ENCODE measurements at places on chromosomes 1 and 21. TPM values are rescaled to one million over a fixed set of nuclear protein-coding genes. Genes with fewer than 3 reads are reported as not detected.
A peak's percentile ranks its signal among the peaks of the same experiment; 100 is the strongest.

DNA sequence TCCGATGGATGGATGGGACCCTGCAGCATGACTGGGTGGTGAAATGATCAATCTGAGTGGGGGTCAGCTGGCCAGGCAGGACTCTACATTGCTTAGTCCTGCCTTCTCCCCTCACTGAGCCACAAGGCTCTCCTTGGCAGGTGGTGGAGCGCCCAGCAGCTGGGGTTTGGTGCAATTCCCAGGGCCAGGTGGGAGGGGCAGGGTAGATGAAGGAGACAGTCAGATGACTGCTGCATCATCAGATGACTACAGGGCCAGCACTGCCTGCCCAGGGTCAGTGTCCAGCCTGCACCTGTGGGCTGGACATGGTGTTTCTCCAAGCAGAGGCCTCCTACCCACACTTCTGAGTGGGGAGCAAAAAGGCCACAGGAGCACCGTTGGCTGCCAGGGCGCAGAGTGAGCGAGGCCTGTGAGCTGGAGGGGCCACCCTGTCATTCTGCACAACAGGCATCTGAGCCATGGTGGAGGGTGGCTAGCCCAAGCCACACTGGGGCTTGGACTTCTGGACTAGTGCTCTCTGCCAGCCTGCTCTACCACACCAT, 103.9 kb upstream of the EDN2 start:
- DNase-seq: no peak

DNA sequence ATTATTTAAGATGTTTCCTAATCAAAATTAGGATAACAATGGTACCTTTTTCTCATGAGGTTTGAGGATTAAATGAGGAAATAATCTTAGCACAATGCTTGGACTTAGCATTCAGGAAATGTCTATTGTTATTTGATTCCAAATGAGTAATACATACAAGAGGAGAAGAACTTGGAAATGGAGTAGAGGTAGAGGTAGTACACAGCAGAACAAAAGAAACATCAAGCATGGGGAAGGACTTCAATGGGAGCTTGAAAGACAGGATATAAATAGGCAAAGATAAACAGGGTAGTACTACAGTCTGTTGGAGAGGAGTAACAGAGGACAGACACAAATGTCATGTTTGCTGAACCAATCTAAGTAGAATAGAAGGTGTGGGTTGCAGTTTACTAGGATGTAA, 59.5 kb upstream of the RGS2 start:
- no peak for DNase-seq

- no peak for DNase-seq
Observed at GRCh38 chr1:42551180-42551579, 88.1 kb downstream of the CCDC30 start.

- no peak for DNase-seq
Observed at GRCh38 chr1:165047994-165048393, 308.5 kb downstream of the LMX1A start.

DNA sequence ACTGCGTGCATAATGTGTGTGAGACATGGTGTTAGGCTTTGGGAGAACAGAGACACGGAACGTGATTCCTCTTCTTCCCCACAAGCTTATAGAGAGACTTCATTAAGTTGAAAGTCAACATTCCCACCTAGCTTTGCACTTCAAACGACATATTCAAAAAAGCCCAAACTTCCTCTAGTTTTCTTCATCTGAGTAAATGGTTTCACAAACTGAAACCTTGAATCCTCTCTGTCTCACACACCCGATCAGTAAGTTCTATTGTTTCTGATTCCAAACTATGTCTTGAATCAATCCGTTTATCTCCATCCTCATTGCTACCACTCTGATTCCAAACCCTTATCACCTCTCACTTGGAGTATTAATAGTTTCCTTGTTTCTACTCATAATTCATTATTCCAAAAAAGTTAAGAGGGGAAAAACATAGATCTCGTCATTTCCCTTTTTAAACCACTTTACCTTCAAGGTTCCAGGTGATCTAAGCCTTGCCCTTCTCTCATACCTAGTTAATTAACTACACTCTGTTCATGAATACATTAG, 1.6 kb upstream of the METTL18 start:
- DNase-seq: no peak

GRCh38 chr1:70707214-70707613, 296.1 kb downstream of the CTH start:
- no peak for DNase-seq

DNA sequence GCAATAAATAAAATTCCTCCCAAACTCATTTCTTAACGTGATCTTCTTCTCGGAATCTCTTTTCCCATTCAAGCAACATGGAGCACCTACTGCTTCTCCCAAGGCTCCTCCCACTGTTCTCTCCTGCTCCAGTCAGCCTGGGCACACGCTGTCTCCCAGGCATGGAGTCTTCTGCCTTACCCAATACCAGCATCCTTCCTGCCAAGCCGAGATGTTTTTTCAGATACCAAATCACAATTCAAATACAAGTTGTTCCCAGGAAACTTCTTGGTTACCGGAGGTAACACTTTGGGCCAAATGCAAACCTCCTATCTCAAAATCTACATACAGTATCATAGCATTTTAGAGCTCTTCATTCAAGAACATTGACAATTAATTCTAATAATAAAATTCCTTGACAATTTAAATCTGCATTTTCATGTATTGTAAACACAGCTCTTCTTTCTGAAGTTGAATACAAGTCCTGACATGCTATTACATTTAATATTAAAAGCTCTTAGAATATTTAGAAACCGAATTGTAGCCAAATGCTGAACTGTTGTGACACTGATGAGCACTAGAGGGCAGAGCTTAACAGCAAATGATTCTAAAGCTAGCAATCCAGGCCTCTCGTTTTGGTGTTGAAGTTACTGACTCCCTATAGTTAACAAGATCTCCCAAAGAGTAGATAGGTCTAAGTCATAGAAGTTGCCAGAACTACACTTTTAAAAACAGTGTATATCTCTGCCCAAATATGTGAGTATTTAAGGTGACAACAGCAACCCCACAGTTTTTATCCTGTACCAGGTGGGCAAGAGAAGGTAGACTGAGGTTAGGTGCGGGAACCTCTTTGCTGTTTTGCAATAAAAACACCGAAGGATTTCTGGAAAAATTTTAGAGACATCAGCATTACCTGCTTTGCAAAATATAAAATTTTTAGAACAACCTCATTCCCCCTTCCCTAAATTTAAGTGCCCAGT, 52.3 kb downstream of the BCAR3 start:
- DNase-seq: peak; percentile 65

DNA sequence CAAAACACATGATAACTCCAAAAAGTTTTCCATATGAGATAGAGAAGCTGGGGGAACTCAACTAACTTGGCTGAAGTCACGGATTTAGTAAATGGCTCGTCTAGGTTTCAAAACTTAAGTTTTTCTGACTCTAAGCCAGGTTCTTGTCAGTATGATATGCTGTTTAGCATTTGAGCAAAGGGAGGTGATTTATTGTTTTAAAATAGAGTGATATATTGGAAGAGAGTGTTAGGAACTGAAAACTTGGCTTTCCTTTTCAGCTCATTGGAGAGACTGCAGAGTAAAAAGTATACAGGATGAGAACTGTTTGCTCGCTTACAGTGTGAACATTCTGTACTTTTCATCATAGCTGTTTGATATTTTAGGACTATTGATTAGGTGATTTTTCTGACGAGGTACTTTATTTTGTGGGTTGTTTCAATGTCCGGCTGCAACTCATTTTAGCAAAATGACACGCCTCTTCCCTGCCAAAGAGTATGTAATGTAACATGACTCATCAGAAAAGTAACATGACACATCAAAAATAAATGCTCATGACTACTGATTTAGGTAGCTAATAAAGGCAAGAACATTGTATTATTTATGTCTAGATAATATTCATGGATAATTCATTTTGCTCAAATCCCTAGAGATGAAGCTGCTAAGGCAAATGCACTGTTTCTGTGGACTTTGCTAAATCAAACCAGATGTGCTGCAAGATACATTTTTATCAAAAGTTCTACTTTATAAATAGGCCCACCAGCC, 355.1 kb downstream of the GPATCH2 start:
- DNase-seq: no peak

DNA sequence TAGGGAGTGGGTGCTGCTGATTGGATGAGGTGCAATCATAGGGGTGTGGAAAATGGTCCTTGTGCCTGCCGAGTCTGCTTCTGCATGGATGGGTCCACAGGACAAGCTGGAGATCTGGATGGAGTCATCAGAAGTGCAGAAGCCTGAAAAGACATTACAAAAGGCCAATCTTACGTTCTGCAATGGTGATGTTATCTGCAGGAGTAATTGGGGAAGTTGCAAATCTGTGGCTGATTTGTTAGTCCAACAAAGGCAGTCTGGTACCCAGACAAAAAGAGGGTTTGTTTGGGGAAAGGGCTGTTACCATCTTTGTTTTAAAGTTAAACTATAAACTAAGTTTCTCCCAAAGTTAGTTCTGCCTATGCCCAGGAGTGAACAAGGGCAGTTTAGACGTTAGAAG, 166.5 kb downstream of the PGBD5 start:
- DNase-seq: no peak

The IL19 gene
- polyA plus RNA-seq: not detected

DNA sequence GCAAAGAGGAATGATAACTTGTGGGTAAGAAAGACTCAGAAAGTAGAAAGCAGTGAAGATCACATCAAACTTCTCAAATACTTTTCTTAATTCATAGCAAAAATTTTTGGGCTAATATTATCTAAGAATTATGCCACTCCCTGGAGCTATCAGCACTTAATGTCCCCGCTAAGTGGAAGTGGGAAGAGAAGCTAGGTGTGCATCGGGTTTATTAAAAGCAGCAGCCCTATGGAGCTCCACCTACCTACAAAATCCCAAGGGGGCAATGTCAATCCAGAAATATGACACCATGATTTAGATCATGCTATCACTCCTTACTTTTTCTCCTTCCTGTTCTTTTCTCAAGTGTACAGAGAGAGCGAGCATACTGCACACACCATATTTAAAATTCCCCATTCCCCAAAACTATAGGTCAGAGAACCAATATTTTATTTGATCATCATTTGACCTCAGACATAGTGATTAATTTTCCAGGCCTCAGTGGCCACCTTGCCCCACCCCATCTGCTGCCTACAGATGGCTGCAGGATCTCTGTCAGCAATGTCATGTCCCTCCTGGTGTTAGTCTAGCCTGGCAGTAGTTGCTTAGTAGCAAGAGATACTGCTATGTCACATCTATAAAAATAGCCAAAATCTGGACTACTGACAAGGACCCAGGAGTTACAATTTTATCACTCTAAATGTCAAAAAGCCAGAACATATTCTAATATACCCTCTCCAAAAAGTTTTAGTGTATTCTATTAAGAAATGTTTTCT, 66.6 kb downstream of the MAP3K21 start:
- DNase-seq: no peak

GRCh38 chr21:39048064-39048463, 135.2 kb downstream of the PSMG1 start:
- no peak for DNase-seq

- no peak for DNase-seq
Observed at GRCh38 chr21:29379517-29380054, 80.9 kb downstream of the BACH1 start.

GRCh38 chr21:45916011-45916840, 65.3 kb upstream of the COL6A1 start:
- no peak for DNase-seq

The DRAXIN gene
- 0.07 TPM for polyA plus RNA-seq

GRCh38 chr21:14451546-14451945, 68.6 kb upstream of the HSPA13 start:
- no peak for DNase-seq

DNA sequence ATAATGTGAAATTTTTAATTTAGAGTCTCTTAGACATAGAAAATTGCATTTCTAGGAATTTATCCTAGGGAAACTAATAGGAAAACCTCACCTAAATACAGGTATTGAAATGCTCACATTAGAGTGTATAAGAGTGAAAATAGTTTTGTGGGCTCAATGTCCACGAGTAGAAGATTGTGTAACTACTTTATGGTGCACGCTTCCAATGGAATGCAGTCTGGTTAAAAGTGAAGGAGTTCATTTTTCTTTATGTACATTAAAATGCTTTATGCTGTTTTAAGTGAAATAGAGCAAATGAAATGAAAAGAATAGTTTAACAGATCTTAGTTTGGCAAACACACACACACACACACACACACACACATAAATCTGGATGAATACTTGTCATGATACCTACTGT, 278.2 kb downstream of the USP25 start:
- no peak for DNase-seq

DNA sequence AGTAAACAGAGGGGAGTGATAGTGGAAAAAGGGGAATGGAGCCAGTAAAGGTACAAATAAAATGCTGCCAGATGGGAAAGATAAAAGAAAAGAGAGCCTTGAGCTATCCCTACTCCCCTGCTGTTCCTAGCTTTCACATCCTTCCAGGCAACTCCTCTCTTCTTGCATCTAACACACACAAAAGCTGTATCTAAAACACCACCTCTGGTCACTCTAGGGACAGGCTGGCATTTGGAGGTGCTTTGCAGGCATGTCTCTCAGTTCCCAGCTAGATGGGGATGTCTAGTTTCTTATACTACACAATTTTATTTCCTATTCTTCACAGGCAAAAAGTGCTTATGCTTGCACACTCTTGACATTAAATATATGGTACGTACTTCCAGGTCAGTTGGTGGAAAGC, 185.1 kb upstream of the ST6GALNAC5 start:
- DNase-seq: no peak

- DNase-seq: no peak
Observed at GRCh38 chr1:145845144-145845513, 301 bp upstream of the NUDT17 start.

GRCh38 chr1:113978863-113979702, at the start of gene OLFML3:
TSS of gene OLFML3 (plus strand) at chr1:113979474. CDS start at chr1:113979517, 43 bp downstream.
- DNase-seq: no peak

The IGSF9 gene
- not detected for polyA plus RNA-seq

DNA sequence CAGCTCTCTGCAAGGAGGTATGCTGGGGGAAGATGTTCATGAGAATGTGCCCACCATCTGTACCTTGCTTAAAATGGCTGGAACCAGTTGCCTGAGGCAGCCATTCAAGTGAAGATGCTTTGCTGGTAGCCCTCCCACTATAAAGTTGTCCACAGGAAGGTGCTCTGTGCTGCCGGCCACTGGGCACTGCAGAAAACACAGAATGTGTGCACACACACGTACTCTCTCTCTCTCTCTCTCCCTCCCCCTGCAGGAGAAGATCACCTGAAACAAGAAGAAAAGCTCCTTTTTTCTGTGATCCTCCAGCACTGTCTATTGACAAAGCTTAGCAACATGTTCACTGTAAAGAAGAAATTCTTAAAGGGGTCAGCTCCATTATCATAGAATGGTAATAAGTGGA, 134.8 kb downstream of the PIGK start:
- no peak for DNase-seq

All from naive thymus-derived CD8-positive, alpha-beta T cell (primary cell).